ENCODE measurements at places on chromosomes 1 and 21.

DNA sequence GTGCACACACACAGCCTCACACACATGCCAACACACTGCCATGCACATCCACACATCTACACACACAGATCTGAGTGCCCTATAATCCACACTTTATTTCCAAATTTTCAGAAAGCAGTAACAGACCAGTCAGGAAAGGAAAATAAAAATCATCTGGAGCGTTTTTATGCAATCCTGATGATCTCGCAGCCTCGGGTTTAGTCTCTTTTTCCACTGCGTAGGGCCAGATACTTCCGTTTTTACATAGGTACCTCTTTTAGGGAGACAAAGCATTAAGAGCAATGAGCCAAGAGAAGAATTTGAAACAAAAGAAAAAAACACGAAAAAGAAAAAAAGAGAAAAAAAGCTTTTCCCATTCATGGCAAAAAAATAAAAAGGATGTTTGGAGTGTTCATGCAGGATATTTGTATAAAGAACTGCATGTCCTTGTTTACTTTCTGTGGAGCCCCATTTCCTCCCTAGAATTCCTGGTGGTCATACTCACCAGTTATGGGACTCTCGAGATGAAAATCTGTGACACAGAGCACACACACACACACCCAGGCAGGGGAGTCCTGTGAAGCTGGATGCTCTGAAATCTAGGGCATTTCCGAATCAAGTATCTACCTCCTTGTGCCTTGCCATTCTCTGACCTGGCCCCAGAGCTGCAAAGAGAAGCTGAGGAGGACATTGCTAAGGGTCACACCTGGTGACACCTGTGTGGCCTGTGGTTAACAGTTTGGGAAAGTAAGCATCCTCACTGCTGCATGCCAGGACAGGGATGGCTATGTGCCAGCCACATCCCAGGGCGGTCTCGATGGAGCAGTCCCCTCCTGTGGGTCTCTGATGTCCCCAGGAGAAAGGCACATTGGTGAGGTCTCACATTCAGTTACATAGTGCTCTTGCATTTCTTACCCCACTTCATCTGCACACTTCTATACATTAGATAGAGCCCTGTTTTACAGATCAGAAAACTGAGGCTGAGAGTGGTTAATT lies 83.6 kb downstream of the RUNX1 start:
- peak; percentile 60 for DNase-seq

DNA sequence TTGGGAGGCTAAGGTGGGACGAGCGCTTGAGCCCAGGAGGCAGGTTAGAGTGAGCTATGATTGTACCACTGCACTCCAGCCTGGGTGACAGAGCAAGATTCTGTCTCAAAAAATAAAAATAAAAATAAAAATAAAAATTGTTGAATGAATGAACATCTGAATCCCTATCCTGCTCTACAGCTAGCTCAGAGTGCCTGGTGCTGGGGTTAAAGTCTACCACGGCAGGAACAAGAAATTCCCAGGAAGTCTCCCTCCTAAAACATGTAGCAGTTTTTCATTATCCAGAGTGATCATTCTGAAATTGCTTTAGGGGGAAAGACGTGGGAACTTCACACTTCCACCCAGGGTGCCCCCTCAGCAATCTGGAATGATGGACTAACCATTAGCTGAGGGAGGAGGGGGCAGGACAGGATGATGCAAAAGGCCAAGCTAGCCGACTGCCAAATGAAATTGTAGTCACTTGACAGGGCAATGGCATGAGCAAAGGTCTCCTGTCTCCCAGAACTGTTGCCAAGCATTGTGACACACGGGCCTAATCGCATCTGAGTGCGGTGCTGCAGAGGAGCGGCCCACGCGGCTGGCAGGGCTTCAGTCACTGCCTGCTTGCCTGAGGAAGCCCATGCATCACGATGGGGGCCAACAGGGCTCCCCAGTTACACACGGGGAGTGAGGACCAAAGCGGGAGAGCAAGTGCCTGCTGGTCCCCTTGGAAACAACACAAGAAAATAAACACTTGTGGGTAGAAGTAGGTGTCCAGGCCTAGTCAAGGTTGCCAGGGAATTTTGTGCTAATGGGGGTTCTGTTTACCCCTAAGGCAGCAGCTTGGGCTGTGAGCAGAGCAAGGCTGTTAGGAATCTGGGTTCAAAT lies 85.7 kb downstream of the NENF start:
- DNase-seq = peak; percentile 68

DNA sequence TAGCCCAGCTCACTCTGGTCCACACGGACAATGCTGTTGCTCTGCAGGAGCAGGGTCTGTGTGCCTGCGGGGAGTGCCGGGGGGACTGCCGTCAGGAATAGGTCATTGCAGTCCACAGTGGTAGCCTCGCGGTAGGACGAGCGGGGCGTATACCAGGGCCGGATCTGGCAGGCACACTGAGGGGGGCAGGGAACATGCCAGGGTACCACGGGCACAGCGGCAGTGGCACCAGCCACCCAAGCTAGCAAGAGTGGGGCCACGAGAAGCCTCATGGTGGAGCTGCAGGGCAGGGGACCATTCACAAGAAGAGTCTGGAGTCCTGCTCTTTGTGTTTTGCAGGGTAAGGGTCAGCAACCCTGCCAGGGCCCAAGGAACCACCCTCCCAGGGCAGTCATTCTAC lies 65.8 kb downstream of the LRRN2 start:
- DNase-seq = no peak

DNA sequence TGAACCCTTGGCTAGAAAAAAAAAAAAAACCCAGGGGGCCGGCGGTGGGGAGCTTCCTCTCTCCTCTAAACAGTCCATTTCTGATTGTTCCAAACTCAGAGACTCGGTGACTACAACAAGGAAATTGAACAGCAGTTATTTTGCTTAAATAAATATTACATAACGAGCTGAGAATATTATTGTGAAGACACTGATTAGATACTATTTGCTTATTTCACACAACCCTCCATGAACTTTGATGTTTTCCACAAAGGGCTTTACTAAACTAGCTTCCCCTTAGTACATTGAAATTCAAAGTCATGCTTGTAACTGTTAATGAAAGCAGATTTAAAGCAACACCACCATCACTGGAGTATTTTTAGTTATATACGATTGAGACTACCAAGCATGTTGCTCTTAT lies at the start of gene CFHR5:
CFHR5 (plus strand) TSS at position 279 of the 400 bp plus-strand sequence; CDS start at position 388, 109 bp downstream.
- no peak for DNase-seq

GRCh38 chr1:78833491-78833890 lies 173.0 kb downstream of the ADGRL4 start:
- DNase-seq = peak; percentile 93
